Activated gamma-delta T cell treated with Interleukin-2 at 50 U/mL for 16 hours (primary cell): ENCODE measurements at places on chromosomes 3 and 15.
A peak's percentile ranks its signal among the peaks of the same experiment; 100 is the strongest.

- no peak for DNase-seq
Observed at GRCh38 chr3:134074790-134075567, 45.3 kb upstream of the SLCO2A1 start.

DNA sequence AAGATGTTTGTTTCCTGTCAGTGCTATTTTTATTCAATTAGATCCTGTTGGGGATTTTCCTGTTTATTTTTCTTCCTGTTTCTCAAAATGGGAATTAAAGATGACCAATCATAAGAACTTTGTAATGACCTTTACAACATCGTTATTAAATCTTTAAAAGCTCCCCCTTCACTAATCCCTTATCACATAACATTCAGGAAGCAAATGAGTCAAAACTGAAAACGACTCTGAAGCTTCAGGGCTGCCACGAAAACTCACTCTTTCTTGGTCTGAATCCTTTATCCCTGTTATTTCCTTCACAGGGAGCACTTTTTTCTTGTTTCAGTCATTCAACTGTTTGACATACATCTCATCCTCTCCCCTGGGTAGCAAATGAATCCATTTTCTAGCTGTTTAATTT is 75.8 kb upstream of the MB21D2 start:
- no peak for DNase-seq

DNA sequence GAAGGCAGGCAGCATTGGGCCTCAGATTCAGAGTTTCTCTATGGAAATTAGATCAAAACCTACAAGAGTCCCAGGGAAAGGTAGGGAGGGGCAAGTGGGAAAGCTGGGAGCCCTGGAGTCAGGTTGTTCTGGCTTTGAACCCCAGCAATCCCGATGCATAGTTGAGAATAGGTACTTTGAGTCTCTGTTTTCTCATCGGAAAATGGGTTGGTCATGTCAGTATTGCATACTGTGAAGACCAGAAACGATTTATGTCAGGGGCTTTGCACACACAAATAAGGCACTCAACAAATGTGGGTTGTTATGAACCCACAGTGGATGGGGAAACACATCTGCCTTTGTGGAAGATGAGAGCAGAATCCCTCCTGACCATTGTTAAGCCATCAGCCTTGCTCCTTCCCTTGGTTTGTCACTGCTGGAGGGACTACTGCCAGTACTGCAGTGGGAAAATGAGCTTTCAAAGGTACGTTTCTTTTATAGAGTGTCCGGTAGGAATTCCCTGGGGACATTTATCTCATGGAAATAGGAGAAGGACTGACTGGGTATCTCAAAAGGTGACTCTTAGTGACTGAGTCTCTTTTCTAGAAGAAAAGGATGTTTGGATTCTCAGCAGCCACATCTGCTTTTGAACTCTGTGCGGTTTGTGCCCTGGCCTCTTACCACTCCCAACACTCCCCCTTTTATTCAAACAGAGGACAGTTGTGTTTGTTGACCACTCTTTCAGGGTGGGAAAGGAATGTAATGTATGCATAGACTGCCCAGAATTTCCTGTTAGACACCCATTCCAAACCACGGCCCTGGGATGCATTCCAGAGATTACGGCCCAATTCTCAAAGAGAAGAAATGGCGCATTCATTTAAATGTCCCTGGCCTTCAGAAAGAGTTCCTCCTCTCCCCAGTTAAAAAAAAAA is 54.6 kb upstream of the VILL start:
- DNase-seq, result no peak

- no peak for DNase-seq
Observed at GRCh38 chr3:41200669-41201021, 1.3 kb downstream of the CTNNB1 start.

- DNase-seq, result no peak
Observed at GRCh38 chr3:52063026-52063723, 6.8 kb upstream of the DUSP7 start.

- no peak for DNase-seq
Observed at GRCh38 chr3:108182339-108182738, 39.9 kb downstream of the IFT57 start.

GRCh38 chr15:80405970-80406369 is 1.8 kb downstream of the ARNT2 start:
- DNase-seq, result no peak

- DNase-seq, result peak; percentile 79
Observed at GRCh38 chr15:63277038-63277892, at the start of gene APH1B. APH1B (plus strand) TSS chr15:63277605; CDS start chr15:63277624, 19 bp downstream.

- DNase-seq, result no peak
Observed at GRCh38 chr15:31280046-31280830, 46.4 kb upstream of the KLF13 start.

DNA sequence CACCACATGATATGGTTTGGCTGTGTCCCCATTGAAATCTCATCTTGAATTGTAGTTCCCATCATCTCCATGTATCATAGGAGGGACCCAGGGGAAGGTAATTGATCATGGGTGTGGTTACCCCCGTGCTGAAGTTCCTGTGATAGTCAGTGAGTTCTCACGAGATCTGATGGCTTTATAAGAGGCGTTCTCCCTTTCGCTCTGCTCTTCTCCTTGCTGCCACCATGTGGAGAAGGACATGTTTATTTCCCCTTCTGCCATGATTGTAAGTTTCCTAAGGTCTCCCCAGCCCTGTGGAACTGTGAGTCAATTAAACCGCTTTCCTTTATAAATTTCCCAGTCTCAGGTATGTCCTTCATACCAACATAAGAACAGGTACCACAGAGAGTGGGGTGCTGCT is 21.9 kb downstream of the OSTN start:
- no peak for DNase-seq
